Activated CD4-positive, alpha-beta memory T cell treated with anti-CD3 and anti-CD28 coated beads for 36 hours (primary cell): ENCODE measurements at places on chromosomes 3 and 15. TPM values are rescaled to one million over a fixed set of nuclear protein-coding genes. Genes with fewer than 3 reads are reported as not detected.

DNA sequence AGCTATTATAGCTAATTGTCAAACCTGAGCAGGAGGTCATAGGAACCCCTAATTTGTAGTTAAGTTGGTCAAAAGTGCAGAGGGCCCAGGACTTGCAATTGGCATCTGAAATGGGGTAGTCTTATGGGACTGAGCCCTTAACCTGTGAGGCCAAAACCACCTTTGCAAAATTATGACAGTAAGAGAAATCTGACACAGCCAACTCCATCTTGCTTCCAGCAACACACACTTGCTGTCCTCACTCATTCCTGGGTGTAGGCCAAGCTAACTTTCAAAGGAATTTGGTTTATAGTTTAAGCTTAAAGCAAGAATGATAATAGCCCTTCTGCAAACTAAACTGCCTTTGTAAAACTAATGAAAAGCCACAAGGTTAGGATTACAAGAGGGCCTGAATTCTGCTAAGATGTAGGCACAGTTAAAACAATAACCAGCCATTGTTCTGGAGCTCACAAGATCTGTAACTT, 57.6 kb upstream of the FRMD4B start:
- DNase-seq: no peak

DNA sequence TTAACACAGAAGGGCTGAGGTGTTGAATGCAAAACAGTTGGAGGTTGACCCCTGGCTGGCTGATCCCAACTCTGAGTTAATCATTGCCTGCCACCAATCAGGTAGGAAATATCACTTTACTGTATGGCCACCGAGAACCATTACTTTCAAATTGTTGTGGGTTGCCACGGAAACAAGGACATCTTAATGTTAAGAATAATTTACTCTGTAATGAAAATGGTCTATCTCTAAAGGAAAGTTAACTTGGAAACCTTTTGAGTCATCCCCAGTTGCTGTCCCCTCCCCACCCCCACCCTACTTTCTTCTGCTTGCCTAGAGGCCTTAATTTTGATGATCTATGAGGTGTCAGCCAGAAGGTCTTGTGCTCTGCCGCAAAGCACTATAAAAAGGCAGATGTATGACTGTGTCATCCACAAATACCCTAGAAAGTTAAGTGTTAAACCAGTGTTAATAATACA, 78.7 kb upstream of the SNRK start:
- no peak for DNase-seq

- DNase-seq: no peak
Observed at GRCh38 chr3:52146811-52147210, 7.4 kb downstream of the POC1A start.

DNA sequence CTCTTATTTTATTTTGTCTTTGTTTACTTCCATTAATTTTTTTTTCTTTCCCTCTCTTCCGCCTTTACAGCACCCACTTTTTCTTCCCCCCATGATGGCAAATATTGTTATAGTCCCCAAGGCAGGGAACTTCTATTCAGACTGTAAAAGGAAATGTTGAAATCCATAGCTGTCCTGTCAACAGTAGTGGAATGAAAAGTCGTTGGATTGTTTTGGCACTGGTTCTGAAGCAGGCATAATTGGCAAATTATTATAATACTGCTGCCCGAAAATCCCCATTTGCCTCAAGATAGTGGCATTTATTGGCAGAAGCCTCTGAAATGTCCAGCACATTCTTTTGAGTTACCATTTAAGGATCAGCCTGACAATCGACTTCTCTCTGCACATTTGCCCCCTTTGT, 150.6 kb downstream of the TPRG1 start:
- DNase-seq: no peak

DNA sequence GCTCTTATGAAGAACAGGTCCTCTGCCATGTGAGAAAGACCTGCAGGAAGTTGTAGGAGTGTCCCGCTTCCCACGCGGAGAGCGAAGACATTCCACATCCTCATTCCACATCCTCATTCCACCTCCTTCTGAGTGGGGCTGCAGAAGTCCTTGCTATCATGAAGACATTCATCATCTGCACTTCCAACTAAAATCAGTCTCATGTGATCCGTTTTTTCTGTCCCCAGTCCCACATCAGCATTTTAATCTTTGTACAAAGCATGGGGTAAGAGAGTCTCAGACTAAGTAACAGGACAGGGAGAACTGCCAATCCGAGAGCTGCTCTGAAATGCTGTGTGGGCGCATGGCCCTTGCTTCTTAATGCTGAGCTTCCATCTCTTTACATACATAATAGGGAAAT, 227.2 kb downstream of the RSRC1 start:
- DNase-seq: no peak

- DNase-seq: no peak
Observed at GRCh38 chr3:135181408-135181807, 386.3 kb downstream of the EPHB1 start.

DNA sequence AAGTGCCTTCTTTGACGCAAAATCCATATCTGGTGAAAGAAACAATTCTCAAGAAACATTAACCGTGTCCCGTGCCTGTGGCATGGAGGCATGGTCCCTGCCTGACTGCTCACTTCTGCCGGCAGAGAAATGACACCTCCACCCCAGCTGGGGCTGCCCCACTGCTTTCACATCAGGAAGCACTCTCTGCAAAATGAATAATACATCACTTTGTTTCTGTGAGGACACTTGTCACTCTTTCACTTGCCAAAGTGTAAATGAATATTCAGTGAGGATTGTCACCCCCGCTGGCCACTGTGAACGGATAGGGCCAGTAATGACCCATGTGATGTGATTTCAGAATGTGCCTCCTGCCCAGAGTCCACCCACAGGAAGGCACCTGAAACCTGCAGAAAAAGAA, 31.1 kb upstream of the SLC24A5 start:
- no peak for DNase-seq

GRCh38 chr15:77739591-77740378, 107.1 kb upstream of the LINGO1 start:
- DNase-seq: no peak

DNA sequence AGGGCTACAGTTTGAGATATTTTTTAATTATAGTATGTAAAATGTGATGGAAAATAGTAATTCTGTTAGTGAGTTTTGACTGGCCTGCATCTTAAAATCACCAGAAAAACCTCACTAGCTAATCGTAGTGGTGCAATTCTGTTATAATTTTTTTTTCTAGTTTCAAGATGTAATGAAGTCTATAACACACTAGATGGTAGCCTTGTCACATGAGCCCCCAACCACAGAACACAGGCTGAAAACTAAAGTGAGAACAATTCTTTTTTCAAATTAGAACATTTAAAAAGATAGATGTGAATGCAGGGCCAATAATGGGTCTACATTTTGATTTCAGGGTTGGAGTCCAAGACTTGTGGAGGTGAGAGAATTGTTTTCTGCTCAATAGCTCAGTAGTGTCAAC, 83.3 kb upstream of the KCNH8 start:
- no peak for DNase-seq

DNA sequence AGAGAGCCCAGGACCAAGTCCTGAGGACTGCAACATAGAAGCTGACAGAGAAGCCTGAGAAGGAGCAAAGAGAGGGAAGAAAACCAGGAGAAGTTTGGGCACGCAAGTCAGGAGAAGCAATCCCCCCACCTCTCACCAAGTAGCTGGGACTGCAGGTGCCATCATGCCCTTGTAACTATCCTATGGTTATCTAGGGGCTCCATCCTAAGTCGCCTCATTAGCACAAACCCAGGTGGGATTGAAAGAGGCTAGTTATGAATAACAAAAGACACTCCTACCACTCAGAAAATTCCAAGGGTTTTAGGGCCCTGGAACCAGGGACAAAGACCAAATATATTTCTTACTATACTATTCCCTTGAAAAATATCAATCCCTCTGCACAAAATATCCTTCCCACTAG, 53.5 kb downstream of the CCR4 start:
- DNase-seq: no peak

GRCh38 chr3:146594843-146595482, 10.2 kb downstream of the PLSCR5 start:
- no peak for DNase-seq

- DNase-seq: no peak
Observed at GRCh38 chr15:48765022-48765421, 45.8 kb downstream of the CEP152 start.

GRCh38 chr15:73879426-73879825, 6.1 kb downstream of the TBC1D21 start:
- no peak for DNase-seq

- DNase-seq: no peak
Observed at GRCh38 chr3:172137287-172138192, 98.2 kb downstream of the FNDC3B start.

- no peak for DNase-seq
Observed at GRCh38 chr3:166275024-166275390, 437.8 kb upstream of the BCHE start.

DNA sequence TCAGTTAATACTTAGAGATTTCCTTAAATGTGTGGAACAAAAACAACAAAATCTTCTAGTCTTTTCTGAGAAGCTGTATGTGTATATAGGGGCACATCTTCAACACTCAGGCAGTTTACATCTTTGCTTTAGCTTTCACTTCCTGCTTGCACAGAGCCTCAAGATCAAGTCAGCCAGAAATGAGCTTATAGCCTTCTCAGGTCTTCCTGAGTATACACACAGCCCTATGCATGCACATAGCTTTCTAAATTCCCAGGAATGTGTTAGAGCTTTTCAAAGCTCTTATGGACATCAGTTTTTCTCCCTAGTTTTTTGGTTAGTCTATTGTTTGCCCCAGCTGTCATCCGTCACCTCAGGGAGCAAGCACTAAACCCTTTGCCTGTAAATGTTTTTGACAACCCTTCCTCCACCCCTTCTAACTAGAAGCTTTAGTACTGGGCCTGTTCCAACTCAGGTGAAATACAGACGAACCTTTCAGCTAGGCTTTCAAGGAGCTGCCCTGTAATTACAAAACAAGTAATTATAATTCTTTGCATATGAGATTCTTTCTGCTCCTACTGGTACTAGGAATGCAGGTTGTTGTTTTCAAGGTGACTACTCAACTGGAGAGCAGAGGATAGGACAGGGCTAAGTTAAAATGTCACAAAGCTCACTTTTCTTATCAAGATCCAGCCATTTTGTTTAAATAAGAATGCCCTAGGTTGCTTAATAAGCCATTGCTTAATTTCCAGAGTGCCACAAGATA, 22.6 kb upstream of the MTMR10 start:
- no peak for DNase-seq

- DNase-seq: no peak
Observed at GRCh38 chr3:23873941-23874340, 42.8 kb downstream of the NKIRAS1 start.

GRCh38 chr3:115655761-115656282, 32.5 kb downstream of the GAP43 start:
- no peak for DNase-seq

GRCh38 chr15:65881766-65882434, 12.6 kb downstream of the RAB11A start:
- DNase-seq: no peak

DNA sequence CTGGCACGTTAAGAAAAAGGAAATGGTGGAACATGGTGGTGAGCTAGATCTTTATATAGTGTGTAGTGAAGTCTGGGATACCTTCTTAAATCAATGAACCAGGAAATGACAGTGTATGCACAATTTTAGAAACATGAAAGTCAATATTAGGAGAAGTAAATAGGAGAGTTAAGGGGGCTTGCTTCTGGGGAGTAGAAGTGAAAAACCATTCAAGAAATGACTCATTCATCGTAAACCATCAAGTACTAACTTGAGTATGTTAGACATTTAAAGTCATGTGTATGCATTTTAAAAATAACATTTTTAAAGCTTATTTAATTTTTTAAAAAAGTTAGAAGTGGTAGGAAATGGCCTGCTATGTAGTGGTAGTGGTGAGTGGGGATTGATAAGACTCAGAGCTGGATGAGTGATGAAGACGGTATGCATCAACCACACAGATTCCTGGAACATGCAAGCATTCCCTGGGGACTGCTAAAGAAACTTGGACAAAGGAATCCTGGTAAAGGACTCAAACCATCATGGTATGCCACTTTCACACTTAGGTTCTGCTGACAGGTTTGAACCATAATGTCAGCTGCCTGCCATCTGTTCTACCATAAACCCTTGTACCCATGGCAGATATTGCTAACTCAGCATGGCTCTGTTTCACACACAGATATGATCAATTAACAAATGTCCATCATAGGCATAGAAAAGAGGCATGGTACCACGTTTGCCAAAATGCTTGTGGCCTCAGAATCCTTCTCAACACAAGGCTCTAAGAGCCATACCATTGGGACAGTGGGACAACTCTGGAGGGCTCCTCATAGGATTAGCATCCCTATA, 28.9 kb upstream of the MITF start:
- no peak for DNase-seq

GRCh38 chr15:49083401-49084284, 37.4 kb upstream of the SECISBP2L start:
- DNase-seq: no peak

- DNase-seq: no peak
Observed at GRCh38 chr3:114406922-114407321, 113.1 kb downstream of the TIGIT start.

DNA sequence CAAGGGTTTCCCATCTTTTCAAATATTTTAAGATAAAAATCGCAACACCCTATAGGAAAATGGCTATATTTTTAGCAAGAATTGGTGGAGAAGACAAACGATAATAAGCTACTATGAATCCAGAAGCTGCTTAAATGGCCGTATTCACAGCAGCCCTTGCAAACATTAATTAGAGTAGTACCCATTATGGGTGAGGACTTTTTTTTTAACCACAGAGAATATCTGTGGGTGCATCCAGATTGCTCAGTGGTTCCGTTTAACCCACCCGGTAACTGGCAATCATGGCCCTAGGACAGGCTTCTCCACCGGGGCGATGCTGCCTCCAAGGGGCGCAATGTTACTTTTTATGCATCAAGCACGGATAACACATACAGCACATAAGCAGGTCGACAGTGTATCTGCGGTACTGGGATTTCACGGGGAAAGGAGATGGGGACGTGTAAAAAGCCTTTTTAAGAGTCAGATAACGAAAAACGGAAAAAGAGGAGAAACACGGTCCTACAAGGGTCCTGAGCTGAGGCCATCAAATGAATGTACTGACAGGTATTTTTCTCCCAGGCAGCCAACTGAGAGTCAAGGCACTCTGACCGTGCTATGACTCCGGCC, 968 bp upstream of the TMEM266 start:
- peak; percentile 51 for DNase-seq

- DNase-seq: no peak
Observed at GRCh38 chr3:12579456-12579855, 22.6 kb downstream of the MKRN2 start.

GRCh38 chr3:163809540-163809993, 1268.7 kb downstream of the SI start:
- DNase-seq: no peak

The DNAH1 gene
- total RNA-seq: 13.2 TPM

The STAC gene
- not detected for total RNA-seq

The SPINT1 gene
- 13.1 TPM for total RNA-seq

The TNNC1 gene
- total RNA-seq: 4.7 TPM

The ACAN gene
- total RNA-seq: not detected

The BCL2A1 gene
- 110 TPM for total RNA-seq

The RHO gene
- not detected for total RNA-seq

The SORD gene
- total RNA-seq: 14.5 TPM

The RPS27L gene
- 140 TPM for total RNA-seq

The KCNMB3 gene
- total RNA-seq: 0.29 TPM

The ITIH4 gene
- 4.3 TPM for total RNA-seq

The TRPM1 gene
- total RNA-seq: not detected

The NR1I2 gene
- 0.36 TPM for total RNA-seq

The MUC4 gene
- total RNA-seq: 0.24 TPM

The RYR3 gene
- not detected for total RNA-seq

The DBR1 gene
- 21.7 TPM for total RNA-seq

The TMIE gene
- total RNA-seq: 0.93 TPM

The BFSP2 gene
- total RNA-seq: not detected

The TMEM207 gene
- total RNA-seq: not detected
